ENCODE measurements at places on chromosomes 4 and X.

GRCh38 chr4:5804656-5805055 is 88.2 kb downstream of the CRMP1 start:
- DNase-seq, result no peak

DNA sequence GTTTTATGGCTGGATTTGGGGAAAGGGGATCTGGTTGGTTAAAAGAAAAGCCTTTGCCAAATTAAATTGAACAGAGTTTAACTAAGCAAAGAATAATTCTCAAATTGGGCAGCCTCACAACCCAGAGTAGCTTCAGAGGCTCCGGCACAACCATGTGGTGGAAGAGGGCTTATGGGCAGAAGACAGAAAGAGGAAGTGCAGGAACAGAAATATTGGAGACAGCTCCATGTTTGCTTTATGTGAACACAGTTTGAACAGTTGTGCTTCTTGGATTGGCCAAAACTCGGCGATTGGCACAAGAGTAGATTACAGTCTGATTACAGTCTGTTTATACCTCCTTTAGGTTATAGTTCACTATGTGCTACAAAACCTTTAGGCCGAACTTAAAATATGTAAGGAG is 562.7 kb downstream of the TRIML1 start:
- DNase-seq, result no peak

- DNase-seq, result no peak
Observed at GRCh38 chrX:7146703-7147412, 654 bp upstream of the STS start.

GRCh38 chr4:88522702-88523324 is 763 bp downstream of the PYURF start:
- peak; percentile 9 for DNase-seq

DNA sequence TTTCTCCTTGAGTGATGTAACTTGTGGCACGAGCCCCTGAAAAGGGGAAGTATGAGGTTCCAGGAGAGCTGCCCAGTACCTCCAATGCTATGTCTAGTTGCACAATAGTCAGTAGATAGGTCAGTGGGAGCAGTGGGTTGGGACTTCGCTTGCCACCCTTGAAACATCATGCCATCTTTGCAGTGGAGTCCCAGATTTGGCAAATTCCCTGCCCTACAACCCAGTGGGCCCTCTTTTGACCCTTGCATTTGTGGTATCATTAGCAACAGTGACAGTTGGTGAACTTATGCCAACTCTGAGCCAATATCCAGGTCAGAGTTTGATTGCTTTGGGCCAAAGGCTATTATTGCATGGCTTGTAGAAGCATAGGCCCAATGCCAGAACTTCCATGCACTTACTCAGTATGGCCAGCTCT is 12.3 kb downstream of the FHL1 start:
- DNase-seq, result no peak

DNA sequence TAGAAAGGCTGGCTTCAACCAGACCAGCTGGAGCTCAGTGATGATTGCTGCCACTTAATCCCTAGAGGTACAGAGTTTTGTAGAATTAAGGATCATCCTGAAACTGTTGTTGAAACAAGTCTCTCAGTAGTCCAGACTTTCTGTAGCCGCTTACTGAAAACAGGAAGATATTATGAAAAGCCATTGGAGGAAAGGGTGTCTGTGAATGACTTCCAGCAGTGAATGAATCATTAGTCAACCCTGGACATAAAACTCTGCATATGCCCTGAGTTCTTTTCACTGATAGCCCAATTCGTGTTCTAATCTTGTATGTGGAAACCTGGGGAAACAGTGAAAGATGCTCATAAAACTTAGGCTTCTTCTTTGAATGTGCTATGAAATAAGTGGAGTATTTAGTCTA is 14.8 kb downstream of the HOPX start:
- no peak for DNase-seq

DNA sequence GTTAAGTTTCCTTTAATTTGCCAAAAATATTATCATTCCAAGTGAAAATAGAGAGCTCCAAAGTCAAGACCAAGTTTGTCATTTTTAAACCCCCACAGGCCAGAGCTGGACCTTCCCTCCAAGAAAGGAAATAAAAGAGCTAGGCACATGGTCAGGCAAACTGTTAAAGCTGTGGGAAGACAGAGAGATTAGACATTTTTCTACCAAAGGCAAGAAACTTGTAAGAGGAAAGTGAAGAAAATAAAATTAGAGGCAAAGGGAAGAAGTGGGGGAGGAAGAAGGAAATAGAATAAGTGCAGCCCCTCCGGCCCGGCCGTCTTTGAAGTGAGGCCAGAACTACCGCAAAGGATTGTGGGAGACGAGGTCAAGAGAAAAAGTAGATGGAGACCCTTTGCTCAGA is 47.9 kb upstream of the HAND2 start:
- no peak for DNase-seq

- peak; percentile 46 for DNase-seq
Observed at GRCh38 chrX:15686818-15687685, 22.4 kb upstream of the CLTRN start.

DNA sequence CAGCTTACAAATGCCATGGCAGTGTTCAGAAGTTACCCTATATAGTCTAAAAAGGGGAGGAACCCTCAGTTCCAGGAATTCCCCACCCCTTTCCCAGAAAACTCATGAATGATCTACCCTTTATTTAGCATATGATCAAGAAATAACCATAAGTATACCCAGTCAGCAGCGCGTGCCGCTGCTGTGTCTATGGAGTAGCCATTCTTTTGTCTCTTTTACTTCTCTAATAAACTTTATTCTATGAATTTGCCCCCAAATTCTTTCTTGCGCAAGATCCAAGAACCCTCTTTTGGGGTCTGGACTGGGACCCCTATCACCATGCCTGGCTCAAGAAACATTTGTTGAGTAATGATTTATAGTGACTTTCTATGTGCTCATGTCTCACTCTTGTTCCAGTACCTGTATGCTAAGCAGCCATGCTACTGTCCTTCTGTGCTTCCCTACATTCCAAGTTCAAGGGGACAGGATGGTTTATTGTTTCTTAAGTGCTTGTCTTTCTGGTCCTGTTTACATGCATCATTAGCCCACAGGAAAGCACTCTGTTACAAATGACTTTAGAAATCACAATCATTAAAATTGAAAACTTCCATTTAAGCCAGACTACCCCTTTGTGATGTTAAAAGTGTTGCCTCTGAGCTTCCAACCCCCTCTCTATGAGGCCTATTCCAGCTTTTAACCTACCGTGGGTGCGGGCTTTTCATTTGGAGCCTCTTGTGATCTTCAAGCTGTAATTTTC is 63.4 kb upstream of the S100G start:
- no peak for DNase-seq

GRCh38 chrX:153450949-153451277 is 5.1 kb upstream of the TREX2 start:
- DNase-seq, result no peak

DNA sequence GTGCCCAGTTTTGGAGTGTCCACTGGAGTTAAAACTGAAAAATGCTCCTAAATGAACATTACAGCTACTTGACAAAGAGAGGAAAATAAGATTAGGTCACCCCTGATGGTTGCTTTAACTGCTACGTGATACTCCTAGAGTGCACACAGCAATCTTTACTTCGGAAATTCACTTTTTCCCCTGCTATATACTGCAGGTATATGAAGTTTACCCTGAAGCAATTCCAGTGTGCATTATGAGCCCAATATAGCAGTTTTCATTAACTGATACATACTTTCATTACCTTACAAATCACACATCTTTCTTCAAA is 773 bp upstream of the ZNF827 start:
- peak; percentile 11 for DNase-seq

GRCh38 chr4:7529368-7530080 is 94.8 kb upstream of the PSAPL1 start:
- no peak for DNase-seq

DNA sequence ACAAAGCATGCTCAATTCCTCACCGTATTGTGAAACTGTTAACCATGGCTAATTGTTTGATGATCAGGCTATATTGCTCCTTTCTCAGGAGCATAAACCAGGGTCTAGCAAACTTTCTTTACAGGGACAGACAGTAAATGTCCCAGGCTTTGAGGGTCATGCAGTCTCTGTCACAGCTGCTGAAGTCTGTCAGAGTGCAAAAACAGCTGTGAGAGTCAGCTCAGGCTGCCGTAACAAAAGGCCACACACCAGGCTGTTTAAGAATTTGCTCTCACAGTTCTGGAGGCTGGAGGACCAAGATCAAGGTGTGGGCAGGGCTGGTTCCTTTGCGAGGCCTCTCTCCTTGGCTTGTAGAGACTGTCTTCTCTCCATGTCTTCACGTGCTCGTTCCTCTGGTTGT is 75.6 kb downstream of the GPR143 start:
- no peak for DNase-seq
